ENCODE measurements at places on chromosomes 3 and 15.
A peak's percentile ranks its signal among the peaks of the same experiment; 100 is the strongest.

GRCh38 chr3:146024260-146024659 lies 136.7 kb downstream of the PLOD2 start:
- DNase-seq, result no peak

DNA sequence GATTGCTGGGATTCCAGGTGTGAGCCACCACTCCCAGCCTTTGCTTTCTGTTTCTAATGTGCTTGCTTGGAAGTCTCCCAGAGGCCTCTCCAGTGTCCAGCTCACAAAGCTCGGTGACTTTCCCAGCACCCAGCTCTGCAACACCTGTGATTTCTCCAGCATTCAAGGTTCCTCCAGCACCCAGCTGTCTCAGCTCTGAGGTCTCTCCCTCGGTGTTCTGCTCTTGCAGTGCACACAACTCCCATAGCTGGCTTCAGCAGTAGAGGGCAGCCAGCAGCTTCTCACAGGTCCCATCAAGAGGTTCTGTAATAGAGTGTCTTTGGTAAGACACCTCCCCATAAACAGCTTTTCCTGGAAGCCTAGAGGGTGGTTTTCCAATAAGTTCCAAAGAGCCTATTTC lies 75.1 kb downstream of the GRM7 start:
- DNase-seq, result no peak

- DNase-seq, result peak; percentile 55
Observed at GRCh38 chr3:152192050-152192449, 76.7 kb upstream of the MBNL1 start.

DNA sequence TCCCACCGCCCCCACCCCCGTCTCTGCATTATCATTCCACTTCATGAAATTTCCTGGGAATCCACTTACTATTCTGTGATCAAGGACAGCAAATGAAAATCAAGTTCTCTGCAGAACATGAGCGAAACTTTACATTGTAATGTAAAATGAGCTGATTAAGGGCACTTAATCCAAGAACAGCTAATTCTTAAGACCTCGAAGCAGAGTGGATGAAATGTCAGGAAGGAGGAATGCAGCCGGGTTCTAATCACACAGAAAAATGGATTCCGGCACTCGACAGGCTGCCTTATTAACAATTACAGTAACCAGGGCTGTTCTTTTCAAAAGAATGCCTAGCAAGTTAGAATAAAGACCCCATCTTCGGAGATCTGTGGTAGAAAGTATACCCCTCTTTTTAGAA lies 57.5 kb downstream of the RFTN1 start:
- DNase-seq, result no peak

- DNase-seq, result no peak
Observed at GRCh38 chr15:38554354-38554753, 10.3 kb downstream of the RASGRP1 start.

DNA sequence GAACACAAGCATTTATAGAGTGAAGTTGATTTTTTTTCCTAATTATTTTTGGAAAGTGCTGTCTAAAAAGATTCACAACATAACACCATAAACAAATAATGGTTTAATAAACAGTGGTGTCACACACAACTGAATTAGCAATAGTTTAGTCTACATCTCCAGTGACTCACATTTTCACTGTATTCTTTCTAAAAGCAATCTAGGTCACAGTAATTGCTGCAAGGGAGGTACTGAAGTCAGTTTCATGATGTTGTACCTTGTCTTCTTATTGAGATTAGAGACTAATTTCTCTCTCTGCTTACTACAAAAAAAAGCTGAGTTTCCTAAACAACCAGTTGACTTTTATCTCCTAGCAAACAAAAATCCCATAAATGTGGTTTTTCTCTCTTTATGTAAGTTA lies 29.6 kb downstream of the PLSCR4 start:
- no peak for DNase-seq

GRCh38 chr3:23017801-23018200 lies 185.3 kb upstream of the UBE2E2 start:
- no peak for DNase-seq

- DNase-seq, result no peak
Observed at GRCh38 chr3:54633444-54634121, 294.3 kb downstream of the LRTM1 start.

DNA sequence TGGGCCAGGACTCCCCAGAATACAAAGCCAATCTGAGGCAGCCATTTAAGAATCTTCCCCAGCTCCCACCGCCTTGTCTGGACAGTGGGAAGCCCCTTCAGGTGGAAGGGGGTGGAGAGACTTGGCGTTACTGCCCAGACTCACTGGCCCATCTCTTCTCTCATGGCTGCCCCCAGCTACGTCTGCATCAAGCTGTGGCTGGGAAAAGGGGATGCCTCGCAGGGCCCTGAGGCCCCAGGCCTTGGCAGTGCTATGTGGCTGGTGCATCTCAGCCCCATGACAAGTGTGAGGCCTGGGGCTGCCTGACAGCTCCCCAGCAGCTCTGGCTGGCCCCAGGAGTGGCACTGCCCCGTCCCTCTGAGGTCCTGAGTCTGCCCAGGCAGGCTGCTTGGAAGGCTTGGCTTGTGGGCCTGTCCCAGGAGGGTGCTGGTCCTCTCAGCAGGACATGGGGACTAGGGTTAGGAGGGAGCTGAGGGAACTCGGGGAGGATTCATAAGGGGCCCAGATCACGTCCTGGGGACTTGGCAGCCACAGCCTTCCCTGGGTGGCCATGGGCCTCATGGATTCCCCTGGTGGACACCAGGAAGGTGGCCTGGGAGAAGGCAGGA lies 20.2 kb upstream of the SLC41A3 start:
- peak; percentile 28 for DNase-seq

DNA sequence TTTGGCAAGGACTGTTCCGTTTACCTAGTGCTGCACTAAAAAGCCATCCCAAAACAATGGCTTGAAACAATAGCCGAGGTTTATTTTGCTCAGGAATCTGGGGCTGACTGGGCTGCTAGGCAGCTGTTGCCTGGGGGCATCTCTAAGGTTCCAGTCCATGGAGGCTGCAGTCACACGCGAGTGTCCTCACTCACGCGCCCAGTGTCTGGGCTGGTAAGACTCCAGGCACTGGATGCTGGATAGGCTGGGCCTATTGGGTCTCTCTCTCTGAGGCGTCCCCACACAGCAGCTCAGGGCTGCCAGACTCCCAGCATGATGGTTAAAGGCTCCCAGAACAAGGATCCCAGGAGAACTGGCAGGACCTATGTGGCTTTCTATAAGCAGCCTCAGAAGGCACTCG lies 34.2 kb downstream of the ALS2CL start:
- DNase-seq, result no peak

GRCh38 chr15:76961268-76962011 lies 29.9 kb downstream of the RCN2 start:
- DNase-seq, result no peak

- DNase-seq, result no peak
Observed at GRCh38 chr15:75761446-75762356, 49.1 kb upstream of the CSPG4 start.

DNA sequence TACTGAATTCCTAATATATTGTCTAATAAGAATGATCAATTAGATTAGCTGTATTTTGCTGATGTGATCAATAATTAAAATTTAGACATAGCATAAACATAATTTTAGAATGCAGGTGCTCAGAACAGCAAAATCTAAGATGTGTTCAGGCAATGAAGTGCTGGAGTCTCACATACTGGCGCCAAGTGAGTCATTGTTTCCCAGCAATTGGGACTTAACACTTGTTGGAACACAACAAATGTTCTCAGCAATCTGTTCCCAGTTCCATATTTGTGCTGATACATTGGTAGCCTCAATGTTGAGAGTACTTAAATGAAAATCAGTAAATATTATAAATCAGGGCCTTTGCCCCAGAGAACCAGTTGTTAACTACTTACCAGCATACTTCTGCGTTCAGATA lies 619.0 kb downstream of the ROBO1 start:
- no peak for DNase-seq

- DNase-seq, result no peak
Observed at GRCh38 chr15:31100738-31101137, 787 bp downstream of the TRPM1 start.

DNA sequence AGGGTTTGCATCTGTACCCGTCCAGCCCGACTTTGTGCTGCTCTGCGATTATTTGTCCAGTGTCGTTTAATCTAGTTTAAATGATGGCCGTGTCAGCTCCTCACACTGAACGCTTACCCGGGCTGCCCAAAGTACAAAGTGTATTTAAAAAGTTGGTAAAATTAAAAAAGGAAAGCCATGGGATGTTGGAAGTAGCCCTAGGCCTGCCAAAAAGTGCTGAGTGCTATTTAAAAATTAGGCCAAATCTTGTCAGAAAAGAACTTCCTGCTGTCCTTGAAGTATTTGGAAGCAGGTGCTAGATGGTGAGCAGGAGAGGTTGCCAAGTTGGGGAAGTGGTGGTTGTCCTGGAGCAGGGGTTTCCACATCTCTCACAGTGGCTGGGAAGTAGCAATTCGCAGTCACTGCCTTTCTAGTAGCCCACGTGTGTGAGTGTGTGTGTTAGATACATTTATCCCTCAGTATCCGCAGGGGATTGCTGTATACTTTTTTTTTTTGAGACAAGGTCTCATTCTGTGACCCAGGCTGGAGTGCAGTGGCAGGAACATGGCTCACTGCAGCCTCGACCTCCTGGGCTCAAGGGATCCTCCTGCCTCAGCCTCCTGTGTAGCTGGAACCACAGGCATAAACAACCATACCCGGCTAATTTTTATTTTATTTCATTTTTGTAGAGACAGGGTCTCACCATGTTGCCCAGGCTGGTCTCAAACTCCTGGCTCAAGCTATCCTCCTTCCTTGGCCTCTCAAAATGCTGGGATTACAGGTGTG lies 664 bp downstream of the PPCDC start:
- DNase-seq, result no peak

DNA sequence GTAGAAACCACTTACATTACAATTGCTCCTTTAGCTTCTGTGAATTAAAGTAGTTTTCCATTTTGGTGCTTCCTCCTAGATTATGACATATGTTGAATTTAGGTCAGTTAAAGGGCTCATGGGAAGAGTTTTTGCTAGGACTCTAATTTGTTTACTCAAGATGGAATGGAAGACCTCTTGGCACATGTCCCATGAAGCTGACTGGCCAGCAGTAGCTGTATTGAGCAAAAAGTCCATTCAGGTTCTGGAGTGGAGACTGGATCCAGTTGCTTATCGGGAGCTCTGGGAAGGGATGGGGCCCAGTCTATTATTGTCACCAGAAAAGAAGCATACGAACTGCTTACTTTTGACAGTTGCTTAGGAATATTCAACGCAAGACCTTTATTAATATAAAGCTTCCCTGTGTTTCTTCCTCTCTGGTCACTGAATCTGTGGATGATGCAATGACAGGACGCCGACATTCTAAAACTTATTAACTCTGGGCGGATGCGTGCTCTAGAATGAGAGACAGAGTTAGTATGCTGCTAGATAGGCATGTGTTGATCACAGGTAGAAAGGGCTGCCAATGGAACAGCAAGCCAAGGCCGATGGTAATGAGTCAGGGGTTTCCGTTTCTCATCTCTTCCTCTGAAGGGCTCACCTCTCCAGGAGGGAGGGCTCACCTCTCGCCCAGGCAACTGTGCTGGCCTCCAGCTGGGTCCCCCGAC lies 155.8 kb downstream of the NR1D2 start:
- no peak for DNase-seq

GRCh38 chr15:38320866-38321265 lies 68.2 kb downstream of the SPRED1 start:
- no peak for DNase-seq

- no peak for DNase-seq
Observed at GRCh38 chr3:99662838-99663570, 24.6 kb downstream of the COL8A1 start.

DNA sequence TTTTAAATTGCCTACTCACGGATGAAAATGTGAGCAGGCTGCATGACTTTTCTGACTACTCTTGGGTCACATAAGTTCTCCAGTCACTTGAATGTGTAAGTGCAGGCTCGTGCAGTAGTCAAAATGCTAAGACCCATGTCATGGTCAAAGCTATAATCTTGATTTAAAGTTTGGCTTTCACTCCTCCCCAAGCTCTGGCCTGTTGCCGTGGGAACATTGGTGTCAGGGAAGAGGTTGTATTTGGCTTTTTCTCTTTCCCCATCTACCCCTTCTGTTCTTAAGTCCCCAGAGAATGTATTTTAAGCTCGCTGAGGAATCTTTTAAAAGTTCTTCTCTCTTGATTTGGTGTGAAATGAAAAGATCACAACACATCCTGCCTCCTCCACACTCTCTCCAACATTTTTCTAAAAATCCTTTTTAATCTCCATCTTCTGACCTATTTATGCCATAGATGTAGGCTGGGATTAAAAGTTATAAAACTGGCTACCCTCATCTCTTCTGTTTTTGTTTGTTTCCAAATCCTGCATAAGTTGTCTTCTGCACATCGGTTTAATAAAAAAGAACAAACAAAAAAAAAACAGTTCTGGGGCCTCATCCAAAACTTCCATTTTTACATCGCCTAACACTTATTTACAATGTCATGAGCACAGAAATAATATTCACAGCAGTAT lies 61.4 kb upstream of the ADAMTSL3 start:
- DNase-seq, result no peak

DNA sequence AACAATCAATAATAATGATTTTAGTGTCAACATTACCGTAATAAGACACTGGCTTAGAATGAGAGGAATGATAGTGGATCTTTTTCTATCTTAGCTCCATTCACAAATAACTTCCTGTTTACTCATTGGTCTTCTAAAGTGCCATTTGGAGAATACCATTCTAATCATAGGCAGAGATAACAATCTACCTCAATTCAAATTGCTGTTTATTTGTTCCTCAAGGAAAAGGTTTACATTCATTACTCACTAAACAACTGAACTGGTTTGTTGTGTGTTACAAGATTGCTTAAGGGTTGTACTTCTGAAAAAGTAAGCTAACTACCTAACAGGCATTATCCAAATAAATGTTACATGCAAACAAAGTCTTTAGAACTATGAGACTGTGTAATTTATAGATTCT lies 8.1 kb upstream of the PCOLCE2 start:
- no peak for DNase-seq

DNA sequence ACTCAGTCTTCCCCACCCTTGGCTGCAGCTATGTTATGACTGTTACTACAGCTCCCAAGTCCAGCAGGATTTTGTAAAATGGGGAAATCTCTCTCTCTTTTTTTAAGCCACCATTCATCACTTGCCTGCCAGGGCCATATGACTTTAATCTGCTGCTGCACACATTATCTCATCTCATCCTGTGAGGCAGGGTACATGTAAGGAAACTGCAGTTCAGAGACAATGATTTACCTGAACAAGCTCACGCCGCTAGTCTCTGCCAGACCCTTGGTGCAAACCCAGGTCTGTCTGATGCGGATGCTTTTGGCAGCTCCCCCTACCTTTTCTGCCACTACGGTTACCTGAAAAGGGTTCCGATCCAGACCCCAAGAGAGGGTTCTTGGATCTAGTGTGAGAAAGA lies 78.3 kb downstream of the CHRNA7 start:
- no peak for DNase-seq

- DNase-seq, result no peak
Observed at GRCh38 chr15:24607636-24608035, 67.9 kb upstream of the NPAP1 start.

DNA sequence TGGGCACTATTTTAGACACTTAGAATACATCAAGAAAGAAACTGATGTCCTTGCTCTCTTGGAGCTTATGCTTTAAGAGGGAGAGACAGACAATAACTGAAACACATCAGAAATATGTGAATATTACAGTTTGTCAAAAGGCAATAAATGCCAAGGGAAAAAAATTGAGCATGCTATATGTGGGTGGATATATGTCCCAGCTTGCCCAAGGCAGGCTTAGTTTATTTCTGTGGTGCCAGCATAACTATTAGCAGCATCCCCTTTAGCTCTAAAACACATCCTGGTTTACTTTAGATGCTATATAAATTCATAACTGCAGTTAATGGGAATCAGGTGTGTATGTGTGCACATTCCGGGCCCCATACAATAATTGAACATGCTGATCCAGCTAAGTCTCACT lies 191.2 kb upstream of the PDZRN3 start:
- no peak for DNase-seq

GRCh38 chr15:50057905-50058639 lies 61.0 kb downstream of the ATP8B4 start:
- no peak for DNase-seq

Data from CD8-positive, alpha-beta memory T cell (primary cell).